ENCODE measurements at places on chromosomes 11 and 22.

DNA sequence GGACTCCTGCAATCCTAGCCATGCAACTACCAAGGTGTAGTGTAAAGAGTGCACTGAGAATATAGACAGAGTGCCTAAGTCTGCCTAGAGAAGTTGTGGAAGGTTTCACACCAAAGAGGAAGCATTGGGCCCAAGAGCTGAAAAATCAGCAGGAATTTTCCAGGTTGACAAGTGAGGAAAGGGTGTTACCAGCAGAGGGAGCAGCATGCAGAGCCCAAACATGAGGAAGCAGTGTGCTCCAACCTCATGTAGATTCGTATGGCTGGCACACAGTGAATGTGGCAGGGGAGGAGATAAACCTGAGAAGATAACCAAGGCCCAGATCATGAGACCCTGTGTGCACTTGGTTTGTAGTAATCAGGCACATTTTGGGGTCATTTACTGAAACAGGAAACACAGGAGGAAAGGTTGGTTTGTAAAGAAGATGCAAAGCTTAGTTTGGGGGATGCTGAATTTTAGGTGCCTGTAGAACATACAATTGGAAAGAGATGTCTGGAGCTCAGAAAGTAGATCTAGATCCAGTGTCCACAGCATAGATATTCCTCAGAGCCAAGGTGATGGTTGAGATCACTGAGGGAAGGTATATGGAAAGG is 1.7 kb downstream of the HPX start:
- DNase-seq = peak; percentile 55

- DNase-seq = no peak
Measured at GRCh38 chr11:75147191-75147874, 3.6 kb upstream of the SLCO2B1 start.

DNA sequence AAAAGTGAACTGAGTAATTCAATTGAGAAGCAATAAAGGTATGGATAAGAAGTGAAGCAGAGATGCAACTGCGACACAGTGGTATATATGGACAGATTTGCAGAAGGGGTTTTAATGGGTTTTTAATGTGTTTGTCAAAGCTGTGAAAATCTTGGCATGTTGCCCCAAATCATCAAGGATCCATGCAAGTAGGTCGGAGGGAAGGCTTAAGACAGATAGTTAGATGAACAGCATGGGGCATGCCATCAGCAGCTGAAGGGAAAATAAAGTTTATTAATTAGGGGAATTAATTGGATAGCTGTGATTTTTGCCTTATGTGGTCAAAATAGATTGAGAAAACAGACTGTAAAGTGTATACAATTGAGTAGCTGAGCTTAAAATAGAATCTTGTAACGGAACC is 840.1 kb downstream of the JRKL start:
- no peak for DNase-seq

DNA sequence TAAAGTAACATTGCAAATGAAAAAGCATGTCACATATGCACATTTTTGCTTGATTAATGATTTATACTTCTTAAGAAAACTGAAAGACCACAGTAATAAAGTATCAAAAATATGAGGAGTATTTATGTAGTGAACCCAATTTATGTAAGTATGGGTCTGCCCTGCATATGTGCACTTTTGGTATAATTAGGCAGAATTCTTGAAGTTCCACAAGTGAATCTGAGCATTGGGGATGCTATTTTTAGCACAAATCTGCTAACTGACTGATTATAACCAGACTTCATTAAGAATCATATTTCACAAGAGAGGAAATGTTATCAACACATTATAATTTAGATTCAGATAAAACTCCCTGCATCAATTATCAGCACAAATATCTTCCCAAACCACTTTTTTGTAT is 407.1 kb upstream of the LRRC4C start:
- DNase-seq = no peak

GRCh38 chr11:78350646-78351165 is 66.9 kb downstream of the GAB2 start:
- no peak for DNase-seq

GRCh38 chr11:117195258-117195657 is 3.9 kb upstream of the TAGLN start:
- DNase-seq = no peak

DNA sequence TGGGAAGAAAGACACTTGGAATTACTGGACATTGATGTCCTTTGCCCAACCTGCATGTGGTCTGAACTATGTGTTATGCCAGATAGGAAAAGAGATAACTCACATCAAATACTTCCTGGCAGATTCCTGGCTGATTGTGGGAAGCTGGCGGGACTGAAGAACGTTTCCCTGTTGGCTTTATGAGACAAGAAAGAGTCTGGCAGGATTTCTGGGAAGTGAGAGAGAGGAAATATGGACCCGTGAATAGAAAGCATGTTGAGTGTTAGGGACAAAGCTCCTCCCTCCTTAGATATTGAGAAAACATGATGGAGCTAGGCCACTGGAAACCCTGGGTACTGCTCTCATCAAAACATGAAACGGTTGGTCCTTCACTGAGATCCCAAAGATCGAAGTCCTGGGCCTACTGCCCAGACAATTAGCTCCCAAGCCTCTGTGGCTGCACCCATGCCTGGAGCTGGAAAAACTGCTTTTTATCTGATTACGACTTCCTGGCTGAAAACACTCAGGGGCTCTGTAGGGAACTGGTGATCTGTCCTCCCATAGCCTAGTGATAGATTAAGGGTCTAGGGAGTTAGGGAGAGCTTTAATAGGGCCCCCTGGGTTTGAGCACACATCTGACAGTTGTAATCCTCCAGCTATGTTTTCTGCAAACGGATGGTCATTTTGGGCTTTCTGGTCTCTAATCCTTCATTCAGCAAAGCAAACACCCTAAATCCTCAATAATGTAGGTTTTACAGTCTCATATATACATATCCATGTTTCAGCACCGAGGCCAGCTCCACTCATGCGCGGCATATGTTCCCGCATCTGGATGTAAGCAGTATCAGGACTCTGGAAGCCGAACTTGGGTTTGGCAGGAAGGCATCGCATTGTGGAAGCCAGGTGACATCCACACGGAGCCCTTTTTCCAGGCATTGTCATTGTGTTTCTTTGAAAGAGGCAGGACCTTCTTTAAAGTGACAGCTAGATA is 6.1 kb upstream of the B3GAT1 start:
- no peak for DNase-seq

DNA sequence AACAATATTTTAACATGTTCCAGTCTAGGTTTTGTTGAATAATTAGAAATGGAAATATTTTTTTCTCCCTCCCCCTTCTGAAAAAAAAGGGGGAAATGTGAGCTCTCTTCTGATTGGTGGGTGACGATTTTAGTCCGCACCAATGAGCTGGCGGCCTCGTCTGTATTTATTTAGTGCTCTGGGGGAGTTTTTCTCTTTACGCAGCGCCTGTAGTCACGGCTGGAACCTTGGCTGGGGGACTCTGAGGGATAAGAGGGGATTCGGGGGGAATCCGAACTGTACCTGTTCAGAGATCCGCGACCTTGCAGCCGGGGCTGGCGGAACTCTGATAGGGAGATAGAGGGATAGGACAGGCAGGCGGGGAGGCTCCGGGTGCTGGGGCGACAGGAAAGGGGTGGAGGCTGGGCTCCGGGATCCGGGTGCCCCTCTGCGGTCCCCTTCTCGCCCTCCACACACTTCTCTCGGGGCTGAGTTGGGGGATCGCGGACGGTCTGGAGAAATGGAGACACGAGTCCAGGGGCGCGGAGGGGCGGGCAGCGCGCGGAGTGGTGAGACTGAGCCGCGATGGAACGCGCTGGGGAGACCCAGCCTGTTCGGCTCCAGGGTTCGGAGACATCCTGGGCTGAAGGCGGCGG is 99.7 kb upstream of the HSD17B12 start:
- DNase-seq = no peak

DNA sequence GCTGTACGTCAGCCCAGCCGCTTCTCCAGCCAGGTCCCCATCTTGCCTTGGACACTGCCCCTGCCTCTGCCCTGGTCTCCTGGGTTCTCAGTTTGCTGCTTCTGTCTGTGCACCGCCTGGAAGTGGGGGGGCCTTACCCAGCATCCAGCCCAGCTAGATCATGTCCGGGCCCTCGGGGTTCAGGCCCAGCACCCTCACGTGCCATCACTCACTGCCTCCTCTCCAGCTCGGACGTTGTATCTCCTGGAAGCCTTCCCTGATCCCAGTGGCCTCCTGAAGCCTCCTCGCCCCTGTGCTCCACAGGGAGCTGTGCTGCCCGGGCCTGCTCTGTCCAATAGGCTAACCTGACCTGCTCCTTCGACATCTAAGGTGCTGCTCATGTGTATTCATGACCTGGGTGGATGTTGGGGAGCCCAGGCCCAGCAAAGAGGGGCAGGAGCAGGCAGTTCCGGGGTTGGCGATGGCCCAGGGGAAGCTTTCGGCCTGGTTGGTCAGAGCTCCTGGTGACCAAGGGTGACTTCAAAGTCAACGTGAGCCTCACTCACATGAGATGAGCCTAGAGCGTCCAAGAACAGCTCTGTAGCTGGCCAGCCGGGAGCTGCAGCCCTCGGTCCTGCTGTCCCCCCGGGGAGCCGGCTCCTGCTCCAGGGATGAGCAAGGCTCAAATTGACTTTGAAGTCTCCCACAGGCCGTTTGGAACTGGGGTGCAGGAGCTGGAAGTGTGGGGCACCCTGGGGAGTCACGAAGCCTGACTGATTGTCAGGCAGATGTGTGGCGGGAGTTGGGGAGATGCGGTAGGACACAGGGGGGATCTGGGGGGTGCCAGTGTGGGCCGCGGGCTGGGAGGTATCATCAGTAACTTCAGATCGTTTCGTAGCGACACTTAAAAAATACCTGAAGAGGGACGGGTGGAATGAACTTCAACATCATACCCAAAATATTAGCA is 5.2 kb upstream of the ASCL2 start:
- DNase-seq = no peak

DNA sequence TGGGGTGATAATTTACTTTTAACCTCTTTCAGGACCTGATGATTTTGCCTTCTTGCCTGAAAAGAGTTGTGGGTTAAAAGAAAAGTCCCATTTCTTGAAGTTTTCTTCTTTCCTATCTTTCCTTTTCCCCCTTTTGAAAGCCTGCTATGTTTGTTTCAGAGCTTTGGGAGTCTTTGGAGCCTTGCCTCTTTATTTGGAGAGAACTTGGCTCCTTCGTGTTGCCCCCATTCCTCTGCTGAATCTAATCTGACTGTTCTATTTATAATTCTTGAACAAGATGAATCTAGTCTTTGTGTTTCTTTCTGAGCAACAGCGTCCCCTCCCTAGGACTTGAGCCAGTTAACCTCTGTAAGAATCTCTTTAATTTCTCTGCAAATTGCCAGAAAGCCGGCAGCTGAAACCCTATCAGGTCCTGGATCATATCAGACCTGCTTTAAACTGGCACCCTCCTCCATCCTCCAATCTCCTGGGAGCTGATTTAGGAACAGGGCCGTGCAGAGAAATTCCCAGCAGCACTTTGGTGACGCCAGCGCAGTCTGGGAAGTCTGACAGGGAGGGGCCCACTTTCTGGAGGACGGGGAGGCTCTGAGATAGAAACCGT is 289.1 kb upstream of the SORL1-AS1 start:
- no peak for DNase-seq

- no peak for DNase-seq
Measured at GRCh38 chr22:47017245-47017644, 254.8 kb downstream of the TBC1D22A start.

DNA sequence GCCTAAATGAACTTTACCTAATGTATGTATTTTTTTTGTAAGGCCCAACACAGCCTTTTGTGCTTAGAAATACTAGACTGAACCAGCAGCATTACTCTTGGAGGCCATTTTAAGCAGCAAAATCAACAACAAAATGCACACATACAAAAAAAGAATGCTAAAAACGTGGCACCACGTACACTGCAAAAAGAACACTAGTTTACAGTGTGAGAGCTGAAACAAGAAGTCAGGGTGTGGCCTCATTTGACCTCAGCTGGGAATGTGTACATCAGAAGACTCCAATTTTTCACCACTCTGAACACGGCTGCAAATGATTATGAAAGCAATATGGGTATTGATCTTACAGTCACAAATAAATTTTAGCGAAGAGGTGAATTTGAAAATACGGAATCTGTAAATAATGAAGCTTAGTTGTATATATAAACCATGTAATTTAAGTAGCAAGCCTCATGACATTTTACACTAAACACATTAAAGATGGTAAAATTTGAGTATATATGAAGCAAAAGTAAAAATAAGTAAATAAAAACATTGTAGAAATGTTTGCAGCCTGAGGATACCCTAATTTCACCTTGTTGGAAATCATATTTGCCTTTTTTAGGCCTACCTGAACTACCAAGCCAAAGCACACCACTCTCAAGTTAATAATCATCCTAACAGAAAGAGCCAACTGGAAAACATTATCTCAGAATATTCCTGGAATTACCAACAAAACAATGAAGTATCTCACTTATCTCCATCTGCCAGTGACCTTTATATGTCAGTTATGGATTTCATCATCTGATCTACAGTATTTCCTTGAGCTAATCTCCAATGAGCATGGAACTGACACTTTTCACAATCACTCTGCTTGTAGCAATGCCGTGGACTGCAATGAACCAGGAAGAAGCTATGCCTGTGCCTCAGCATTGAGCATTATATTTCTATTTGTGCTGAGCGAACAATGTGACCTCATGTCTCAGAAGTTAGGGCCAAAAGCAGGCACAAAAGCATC is 319.5 kb upstream of the FAT3 start:
- no peak for DNase-seq

DNA sequence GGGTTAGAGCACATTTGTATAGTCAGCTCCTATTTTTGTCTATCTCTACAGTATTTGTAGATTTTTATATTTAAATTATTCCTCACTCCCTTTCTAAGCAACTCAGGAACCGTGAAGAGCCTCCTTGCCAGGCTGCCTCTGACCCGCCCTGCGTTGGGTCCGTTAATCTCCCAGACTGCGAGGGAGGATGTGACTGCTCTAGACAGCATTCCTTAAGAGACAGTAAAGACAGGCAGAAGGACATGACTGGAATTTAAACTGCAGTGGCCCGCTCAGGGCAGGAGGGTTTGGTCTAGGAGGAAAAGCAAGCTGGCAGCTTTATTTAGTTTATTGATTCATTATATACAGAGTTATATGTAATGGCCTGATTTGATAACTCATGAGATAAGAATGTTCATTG is 413.7 kb downstream of the TMEM135 start:
- DNase-seq = no peak

DNA sequence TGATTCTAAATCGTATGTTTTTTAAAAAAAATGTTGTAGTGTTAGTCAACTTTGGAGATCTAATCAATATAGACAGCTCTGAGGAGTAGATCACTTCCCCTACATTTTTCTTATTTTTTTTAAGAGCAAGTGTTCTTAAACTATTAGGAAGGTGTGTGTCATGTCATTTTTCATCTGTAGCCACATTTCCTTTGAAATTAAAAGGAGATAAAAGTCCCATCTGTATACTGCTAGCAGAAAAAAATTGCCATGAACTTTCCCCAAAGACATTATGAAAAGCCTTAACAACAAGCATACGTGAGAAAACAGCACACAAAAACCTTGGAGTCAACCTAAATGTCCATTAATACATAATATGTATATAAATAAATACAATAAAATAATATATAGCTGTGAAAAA is 286.6 kb downstream of the ETS1 start:
- DNase-seq = no peak

GRCh38 chr11:95140397-95141033 is 50.9 kb downstream of the ENDOD1 start:
- DNase-seq = no peak

DNA sequence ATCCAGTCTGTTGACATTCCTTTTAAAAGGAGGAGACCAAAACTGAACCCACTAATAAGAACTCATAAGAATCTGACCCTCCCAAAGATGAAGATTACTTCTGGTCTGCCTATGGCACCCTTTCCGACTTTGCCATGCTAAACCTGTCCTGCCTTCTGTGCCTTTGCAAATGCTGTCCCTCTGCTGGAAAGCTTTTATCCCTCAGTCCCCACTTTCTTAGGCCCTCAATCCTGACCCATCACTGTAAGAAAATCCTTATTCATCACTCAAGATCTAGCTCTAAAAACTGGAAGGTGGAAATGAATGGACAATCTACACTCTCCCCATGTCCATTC is 10.4 kb downstream of the MPZL3 start:
- DNase-seq = no peak

All from Calu3 (cell line).